Vagina (tissue), 2 donors: ENCODE measurements at places on chromosomes 13 and 19. TPM values are rescaled to one million over a fixed set of nuclear protein-coding genes. Genes with fewer than 3 reads are reported as not detected.

ACP7 gene
- total RNA-seq, result not detected

SULT2A1 gene
- 1.7 TPM for total RNA-seq

CRX gene
- total RNA-seq, result not detected

ZNF557 gene
- total RNA-seq, result 10.1 TPM

CGB3 gene
- total RNA-seq, result not detected

ZNF865 gene
- 8.8 TPM for total RNA-seq

SIX5 gene
- total RNA-seq, result 20.6 TPM

FCGBP gene
- 31.7 TPM for total RNA-seq

PTH2 gene
- not detected for total RNA-seq

RGS9BP gene
- 0.49 TPM for total RNA-seq

CYP4F2 gene
- total RNA-seq, result 6.9 TPM

PSG7 gene
- total RNA-seq, result not detected

KIR3DL1 gene
- not detected for total RNA-seq

LILRB1 gene
- 2.2 TPM for total RNA-seq

PEX11G gene
- 2.7 TPM for total RNA-seq

GRCh38 chr13:43698758-43699157, 88.0 kb downstream of the ENOX1 start:
- no peak for DNase-seq

DNA sequence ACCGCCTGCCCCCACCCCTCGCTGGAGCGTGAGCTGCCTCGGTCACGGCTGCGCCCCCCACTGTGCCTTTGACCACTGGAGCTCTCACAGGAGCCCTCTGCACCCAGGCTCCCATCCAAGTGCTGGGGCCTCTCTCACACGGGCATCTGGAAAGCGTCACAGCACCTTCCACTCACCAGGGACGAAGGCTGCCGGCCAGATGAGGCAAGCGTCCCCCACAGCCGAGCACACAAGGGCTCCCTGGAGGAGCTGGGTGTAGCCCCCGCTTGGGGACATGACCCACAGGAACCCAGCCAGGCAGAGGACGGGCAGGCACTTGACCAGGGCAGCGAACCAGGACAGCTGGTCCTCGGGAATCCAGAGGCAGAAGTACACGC, 560 bp downstream of the TMEM86B start:
- no peak for DNase-seq

DNA sequence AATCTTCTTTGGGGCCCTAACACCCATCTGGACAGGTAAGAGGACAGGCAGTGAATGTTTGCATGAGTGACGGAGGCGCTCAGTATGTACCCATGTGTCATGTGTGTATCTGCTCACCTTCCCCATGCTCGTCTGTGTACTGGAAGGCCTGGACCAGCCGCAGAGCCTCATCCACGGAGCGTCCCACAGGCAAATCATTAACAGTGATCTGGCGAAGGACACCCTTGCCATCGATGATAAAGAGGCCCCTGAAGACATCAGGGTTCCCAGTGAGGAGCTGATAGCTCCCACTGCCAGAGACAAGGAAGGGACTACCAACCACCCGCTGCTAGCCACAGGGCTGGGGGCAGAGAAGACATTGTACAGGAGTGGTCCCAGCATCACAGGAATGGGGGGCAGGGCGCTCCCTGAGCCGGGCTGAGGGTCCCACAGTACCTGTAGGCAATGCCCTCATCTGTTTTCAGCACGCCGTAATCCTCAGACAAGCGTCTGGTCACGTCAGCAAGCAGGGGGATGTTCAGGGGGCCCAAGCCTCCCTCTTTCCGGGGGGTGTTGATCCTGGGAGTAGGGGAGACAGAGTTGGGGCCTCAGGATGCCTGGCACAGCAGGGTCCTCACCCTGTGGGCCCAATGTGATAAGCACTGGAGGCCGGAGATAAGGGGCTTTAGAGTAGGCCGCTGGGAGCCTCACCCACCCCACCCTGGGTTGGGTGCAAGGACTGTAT, 1.7 kb downstream of the PRDX2 start:
- DNase-seq, result no peak

DNA sequence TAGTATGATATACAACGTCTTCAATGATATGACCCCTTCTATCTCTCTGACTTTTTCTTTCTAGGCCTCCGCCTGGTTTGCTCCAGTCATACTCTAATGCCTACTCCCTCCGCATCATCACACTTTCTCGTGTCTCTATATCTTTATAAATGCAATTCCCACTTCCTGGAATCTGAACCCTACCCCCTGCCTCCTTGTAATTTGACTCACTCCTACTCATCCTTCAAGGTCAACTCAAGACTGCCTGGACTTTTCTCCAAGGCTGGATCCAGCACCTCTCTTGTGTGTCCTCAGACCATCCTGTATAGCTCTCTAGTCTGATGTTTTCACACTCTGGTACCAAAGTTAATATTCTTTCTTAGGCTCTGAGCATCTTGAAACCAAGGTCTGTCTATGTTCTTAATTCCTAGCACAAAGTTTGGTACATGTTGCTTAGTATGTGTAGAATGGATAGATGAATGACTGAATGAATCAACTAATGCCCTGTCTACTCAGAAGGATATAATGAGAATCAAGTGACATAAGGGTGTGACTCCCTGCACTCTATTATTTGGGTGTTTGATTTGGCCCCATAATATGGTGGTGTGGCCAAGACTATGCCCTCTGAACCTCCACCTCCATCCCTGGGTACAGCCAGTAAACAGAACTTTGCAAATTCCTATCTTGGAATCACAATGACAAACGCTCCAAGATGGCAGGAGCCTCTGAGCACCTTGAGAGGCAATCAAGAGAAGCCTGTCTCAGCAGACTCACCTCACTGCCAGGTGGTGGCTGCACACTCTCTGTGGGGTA, 74.3 kb upstream of the SERP2 start:
- DNase-seq, result no peak

DNA sequence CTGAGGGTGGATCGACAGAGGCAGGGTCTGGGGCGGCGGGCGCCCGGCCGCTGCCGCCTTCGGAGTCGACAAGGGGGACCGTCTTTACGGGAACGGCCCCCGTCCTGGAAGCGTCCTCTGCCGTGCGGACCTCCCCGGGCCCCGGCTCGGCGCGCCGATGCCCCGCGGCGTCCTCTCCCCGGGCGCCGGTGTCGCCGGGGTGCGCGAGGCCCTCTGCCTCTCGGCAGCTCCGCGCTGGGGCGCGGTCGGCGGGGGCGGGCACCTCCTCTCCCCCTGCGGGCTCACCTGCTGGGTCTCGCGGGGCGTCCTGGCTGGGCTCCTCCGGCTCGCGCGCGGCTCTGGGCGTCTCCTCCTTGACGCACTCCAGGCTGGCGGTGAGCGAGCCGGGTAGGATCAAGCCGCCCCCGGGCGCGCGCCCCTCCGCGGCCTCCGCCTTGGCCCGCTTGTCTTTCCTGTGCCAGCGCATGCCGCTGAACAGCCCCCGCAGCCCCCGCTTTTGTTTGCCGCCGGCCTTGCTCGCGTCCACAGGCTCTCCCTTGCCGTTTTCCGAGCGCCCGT, 1.5 kb downstream of the AMER2 start:
- DNase-seq, result no peak

DNA sequence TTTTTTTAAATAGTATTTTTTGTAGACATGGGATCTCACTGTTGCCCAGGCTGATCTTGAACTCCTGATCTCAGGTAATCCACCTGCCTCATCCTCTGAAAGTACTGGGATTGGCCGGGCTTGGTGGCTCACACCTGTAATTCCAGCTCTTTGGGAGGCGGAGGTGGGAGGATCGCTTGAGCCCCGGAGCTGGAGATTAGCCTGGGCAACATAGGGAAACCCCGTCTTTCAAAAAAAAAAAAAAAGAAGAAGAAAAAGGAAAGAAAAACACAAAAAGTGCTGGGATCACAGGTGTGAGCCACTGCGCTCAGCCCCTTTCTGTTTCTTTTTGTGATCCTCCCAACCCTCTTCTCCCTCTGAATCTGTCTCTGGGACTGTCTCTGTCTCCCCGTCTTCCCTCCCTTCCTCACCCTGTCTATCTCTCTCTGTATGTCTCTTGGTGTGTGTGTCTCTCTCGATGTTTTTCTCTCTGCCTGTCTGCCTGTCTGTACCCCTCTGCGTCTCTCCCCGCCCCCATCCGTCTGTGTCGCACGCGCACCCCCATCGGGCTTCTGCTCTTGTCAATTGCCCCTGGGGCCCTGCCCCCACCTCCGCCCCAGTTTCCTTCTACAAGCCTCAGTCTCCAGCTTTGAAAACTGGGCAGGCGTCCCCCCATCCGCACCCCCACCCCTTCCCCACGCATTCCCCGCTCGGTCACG, 540 bp upstream of the ZFP36 start:
- DNase-seq, result peak; percentile 98

DNA sequence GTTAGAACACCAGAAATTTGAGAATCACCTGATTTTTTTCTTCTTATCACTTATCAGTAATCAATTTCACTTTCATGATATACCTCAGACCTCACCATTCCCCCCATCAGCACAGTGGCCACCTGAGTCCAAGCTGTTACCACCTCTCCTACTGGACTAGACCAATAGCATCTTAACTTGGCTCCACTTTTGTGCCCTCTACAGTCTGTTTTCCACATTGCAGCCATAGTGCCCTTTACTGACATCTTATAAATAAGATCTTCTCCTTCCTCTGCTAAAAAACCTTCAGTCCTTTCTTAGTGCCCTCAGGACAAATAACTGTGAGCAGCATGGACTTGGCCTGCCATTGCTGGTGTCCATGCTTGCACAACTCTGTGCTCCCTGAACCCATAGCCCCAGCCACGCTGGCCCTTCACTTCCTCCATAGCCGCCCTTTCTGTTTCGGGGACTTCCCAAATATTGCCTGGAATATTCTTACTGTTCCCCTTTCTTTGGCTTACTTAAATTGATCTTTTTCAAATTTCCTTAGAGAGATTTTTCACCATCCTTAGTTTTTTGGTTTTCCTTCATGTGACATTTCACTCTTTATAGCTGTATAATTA, 380.8 kb downstream of the LMO7 start:
- DNase-seq, result no peak

GRCh38 chr13:34671137-34671536, 270.9 kb upstream of the NBEA start:
- no peak for DNase-seq

DNA sequence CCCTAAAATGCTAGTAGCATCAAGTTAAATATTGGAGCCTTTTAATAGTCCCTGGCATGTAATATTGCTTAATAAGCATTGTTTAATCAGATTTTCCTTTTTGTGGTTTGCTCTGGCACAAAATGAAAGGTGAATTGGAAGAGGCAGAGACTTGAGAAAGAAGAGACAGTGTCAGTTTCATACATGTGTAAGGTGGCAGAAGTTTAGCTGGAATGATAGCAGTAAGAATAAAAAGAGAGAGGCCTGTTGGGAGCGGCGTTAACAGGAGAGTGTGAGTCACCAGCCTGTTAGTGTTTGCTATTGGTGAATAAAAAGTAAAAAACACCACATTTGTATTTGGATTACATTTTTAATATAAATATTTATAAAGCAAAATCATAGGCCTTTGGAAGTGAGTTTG, 145.3 kb downstream of the PDS5B start:
- no peak for DNase-seq

GRCh38 chr19:49669516-49669915, 3.8 kb downstream of the BCL2L12 start:
- DNase-seq, result no peak

DNA sequence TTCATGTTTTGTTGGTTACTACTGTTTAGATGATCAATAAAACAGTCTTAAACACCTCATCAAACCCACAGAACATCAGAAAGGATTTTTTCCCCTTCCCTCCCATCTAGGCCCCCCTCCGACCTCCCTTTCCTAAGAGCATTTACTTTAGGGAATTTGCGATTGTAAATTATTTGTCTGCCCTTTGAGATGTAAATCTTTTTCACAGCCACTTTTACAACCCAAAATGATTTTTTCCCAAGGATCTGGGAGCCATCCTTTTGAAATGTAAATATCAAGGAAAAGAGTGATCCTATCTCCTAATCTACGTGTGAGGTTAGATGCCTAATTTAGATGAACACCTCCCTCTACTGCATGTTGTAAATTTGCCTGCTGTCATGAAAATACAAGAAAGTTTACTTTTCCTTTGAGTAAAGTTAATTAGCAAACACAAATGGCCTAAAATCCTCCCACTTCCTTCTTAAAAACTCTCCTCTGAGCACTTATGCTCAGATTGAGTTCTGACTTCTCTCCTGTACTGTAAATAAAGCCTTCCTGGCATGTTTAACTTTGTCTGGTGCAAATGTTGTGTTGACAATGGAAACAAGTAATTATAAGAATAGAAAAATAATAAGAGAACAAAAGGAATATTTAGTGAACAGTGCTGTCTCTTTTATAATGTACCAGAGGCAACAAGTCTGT, 1646.9 kb upstream of the SPRY2 start:
- DNase-seq, result no peak

DNA sequence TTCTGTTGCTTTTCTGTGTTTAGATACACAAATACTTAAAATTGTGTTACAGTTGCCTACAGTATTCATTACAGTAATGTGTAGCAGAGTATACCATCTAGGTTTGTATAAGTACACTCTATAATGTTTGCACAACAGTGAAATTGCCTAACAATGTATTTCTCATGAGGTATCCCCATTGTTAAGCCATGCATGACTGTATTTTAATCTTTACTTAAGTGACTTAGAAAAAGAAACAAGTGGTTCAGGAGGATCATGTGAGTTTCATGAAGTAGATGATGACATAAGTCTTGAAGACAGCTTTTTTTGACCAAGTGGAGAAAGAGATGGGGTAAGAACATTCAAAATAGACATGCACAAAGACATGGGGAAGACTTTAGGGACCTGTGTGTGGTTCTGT, 8.4 kb upstream of the KCTD4 start:
- DNase-seq, result no peak

GRCh38 chr19:13244920-13245319, 94.7 kb downstream of the IER2 start:
- no peak for DNase-seq

DNA sequence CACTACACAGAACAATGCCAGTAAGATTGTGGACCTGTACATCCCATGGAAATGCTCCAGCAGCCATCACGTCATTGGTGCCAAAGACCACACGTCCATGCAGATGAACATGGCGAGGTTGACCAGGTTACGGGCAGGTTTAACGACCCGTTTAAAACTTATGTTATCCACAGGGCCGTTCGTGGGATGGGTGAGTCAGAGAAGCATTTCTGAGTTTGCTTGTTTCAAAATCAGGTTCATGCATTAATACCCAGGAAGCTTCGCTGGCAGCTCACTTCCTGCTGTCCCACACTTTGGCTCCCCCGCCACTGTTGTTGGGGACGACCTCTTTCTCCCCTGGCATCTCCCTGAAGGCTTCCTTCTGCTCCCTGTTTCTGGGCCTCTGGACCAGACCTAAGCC, 194.1 kb downstream of the USP12 start:
- DNase-seq, result no peak

DNA sequence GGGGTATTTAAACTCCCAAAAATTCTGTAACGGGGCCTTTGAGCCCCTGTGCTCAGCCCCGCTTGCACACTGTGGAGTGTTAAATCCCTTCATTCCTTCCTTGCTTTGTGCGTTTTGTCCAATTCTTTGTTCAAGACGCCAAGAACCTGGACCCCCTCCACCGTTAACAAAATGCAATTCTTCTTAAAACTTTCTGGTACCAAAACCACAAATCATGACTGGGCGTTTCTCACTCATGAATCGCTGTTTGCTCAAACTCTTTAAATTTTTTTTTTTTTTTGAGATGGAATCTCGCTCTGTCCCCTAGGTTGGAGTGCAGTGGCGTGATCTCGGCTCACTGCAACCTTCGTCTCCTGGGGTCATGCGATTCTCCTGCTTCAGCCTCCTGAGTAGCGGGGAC, 881 bp downstream of the ZNF20 start:
- no peak for DNase-seq

- no peak for DNase-seq
These were observed at the start of gene PRKCG for GRCh38 chr19:53881482-53882390. Gene PRKCG (plus strand): TSS chr19:53882197. CDS start chr19:53882495, 298 bp downstream.

- DNase-seq, result no peak
These were observed 4.6 kb downstream of the EPN1 start for GRCh38 chr19:55679343-55680257.

GRCh38 chr19:12035220-12036172, at the start of gene ZNF433:
Gene ZNF433 (minus strand): TSS chr19:12035679. CDS start chr19:12035539, 140 bp downstream.
- no peak for DNase-seq
